ENCODE measurements at places on chromosomes 11 and 22.

- no peak for DNase-seq
These were observed 62.1 kb downstream of the SLC25A17 start for GRCh38 chr22:40757071-40757470.

DNA sequence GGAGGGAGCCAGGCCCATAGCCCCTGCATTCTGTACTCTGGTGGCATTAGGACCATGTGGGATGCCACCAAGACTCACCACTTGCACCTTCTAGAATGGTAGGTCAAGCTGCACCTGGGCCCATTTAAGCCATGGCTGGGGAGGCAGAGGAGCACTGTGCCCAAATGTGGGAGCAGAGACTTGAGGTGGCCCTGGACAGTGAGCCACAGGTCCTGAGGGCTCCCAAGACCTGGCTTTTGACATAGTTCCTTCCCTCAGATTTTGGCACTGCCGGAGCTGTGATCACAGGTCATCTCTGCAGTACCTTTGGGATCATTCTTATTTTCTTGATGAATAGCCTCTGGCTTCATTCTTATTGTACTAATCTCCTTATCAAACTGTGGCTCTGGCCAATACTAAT lies 43.2 kb downstream of the ST3GAL4 start:
- DNase-seq, result no peak

- no peak for DNase-seq
These were observed 108.1 kb downstream of the KIAA1671 start for GRCh38 chr22:25060522-25061071.

- DNase-seq, result no peak
These were observed at the start of gene CHADL for GRCh38 chr22:41240377-41241132. Gene CHADL (minus strand): TSS chr22:41240931. CDS start chr22:41240881, 50 bp downstream.

DNA sequence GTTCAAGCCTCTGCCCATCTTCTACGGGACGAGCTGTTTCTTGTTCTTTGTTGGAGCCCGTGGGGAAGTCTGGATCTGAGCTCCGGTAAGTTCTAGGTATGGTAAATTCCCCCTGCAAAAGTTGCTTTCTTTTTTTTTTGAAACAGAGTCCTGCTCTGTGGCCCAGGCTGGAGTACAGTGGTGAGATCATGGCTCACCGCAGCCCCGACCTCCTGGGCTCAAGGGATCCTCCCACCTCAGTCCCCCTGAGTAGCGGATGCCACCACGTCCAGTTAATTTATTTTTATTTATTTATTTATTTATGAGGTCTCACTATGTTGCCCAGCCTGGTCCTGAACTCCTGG lies 35.5 kb upstream of the MOB2 start:
- no peak for DNase-seq

DNA sequence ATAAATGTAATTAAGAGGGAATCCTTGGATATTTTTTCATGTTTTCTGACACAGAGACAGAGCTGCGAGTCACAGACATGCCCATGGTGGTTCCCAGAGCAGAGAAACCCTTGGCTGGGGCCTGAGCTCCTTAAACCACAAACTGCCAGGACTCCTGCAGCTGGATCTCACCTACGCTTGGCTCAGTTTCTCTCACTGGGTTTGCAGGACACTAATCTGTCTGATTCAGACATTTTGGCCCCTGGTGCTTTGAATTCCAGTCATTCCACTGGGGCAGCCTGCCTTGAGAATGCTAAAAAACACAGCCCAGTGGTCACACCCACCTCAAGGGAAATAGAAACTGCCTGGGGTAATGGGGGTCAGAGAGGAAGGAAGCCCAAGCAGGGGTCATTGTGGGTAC lies 122.6 kb downstream of the CCDC81 start:
- no peak for DNase-seq

- DNase-seq, result no peak
These were observed 84.1 kb downstream of the LARGE2 start for GRCh38 chr11:46006418-46007070.

DNA sequence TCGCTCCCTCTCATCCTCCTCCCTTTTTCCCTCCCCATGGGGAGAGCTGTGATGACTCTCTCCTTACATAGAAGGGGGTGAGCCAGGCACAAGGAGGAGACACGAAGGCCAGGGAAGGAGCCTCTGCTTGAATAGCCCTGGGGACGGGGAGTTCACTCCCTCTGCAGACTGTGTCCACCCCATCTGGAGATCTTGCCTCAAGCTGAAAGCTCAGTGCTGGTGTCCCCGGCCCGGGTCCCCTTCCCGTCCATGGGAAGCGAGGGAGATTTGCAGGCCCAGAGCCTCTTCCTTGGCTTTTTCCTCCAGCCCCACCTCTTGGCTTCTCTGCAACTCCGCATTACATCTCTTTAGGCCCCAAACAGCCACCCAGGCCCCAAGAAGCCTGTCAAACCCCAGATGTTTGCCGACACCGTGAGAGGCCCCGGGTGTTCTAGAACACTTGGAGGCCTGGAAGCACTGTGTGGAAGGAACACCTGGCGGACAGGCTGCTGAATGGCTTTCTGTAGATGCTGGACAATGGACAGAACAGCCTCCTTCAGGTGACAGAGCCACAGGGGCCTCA lies 32.3 kb downstream of the LINC01488 start:
- no peak for DNase-seq

- no peak for DNase-seq
These were observed 3.8 kb downstream of the CEP57 start for GRCh38 chr11:95794086-95794485.

GRCh38 chr11:58775066-58775708 lies 43.4 kb upstream of the GLYAT start:
- no peak for DNase-seq

GRCh38 chr22:35479985-35480550 lies 60.6 kb upstream of the RASD2 start:
- no peak for DNase-seq

GRCh38 chr22:49768951-49769690 lies 58.6 kb downstream of the BRD1 start:
- DNase-seq, result no peak

DNA sequence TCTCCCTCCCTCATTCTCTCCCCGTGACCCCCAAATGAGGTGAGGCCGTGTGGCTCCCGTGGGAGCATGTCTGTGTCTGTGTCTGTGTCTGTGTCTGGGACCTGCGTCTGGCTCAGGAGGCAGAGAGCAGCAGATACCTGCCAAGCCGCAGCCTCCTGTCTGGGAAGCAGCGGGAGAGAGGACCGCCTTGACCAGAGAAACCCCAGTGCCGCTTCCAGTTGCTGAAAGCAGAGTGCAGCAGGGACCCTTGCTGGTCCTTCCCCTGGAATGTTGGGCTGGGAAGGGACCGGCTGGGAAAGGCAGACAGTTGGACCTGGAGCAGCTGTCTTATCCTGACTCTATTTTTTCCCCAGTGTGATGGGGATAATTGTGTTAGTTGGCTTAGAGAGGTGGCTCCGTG lies 525 bp downstream of the CSDC2 start:
- DNase-seq, result no peak

- no peak for DNase-seq
These were observed 21.0 kb downstream of the OR51E1 start for GRCh38 chr11:4664786-4665185.

DNA sequence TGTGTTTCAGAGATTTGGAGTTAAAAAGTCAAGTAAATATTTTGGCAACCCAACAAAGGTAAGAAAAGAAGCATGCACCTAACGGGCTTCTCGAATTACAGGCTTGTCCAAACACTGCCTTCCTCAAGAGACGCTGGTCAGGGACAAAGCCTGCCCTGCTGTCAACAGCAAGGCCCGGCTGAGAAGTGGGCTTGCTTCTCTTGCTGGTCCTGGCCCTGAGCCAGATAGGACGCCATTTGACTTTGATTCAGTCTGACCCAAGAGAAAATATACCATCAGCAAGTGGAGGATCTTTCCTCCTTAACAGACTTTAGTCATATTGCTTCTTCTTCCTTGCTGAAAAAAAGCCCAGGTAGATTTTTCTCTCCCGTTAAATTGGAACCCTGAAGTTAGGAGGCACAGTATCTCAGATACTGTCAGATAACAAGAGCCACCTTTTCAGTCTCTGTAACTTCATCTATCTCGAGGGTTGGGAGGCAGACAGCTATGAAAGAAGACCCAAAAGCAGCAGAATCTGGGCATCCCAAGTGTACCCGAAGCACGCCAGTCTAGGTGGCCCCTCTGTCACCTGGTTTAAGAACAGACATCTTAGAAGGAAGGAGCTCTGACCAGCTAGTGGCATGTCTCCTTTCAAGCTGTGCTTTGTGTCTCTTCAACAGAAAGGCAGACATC lies 57.5 kb downstream of the C22orf31 start:
- DNase-seq, result no peak

GRCh38 chr22:21944871-21945270 lies 7.8 kb downstream of the PPM1F start:
- no peak for DNase-seq

DNA sequence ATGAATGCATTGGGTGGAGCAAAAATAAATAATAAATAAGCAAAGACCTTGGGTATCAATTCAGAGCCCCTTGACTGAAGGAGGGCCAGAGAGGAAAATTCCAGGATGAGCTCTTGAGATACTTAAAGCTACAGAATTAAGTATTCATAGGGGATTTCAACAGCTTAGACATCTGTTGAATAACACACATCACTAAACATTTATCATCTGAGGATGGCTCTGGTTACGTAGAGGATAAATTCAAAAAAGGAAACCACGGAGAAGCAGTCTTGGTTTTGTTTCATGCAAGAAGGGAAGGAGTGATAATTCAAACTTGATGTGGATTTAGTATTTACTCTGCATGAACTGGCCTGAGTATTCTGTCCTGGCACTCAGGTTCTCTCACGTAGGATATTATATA lies 29.8 kb downstream of the ARHGAP42 start:
- no peak for DNase-seq

GRCh38 chr11:116640641-116641402 lies 132.0 kb downstream of the BUD13 start:
- DNase-seq, result no peak

GRCh38 chr22:42933485-42934091 lies 76.5 kb upstream of the ARFGAP3 start:
- no peak for DNase-seq

GRCh38 chr11:445765-446588 lies 4.1 kb upstream of the PTDSS2 start:
- no peak for DNase-seq

DNA sequence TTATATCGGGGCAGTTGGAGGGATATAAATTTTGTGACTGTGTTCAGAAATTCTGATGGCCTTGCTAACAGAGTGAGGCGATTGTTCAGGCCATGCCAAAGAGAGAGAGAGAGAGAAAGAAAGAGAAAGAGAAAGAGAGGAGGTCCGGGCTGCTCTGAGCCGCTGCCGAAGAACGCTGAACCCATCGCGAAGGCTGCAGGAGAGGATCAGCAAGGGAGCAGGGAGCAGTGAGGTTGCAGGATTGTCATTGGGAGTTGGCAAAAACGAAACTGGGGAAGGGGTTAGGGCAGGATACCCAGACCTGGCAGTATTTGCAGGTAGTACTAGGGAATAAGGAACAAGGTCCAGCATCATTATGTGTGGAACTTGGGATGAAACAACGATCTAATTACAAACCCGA lies 537.1 kb downstream of the INSC start:
- DNase-seq, result no peak

GRCh38 chr22:29819501-29819900 lies 18.6 kb downstream of the ASCC2 start:
- no peak for DNase-seq

- no peak for DNase-seq
These were observed 131.2 kb upstream of the RCN1 start for GRCh38 chr11:31959716-31960115.

DNA sequence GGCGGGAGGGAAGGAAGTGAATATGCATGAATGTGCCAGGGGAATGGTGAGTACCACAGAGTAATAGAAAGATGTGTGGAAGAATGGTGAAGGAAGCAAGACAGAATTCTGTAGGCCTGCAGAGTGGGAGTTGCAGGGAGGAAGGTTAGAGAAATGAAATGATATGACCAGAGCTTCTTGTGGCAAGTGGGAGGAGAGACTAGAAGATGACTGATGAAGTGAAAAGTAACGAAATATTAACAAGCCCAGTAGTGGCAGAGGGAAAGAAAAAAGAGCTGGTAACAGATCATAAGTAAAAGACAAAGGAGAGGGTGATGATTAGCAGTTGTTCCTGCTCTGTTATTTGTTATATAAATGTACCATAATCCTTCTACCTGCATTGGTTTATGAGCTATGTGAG lies 1.0 kb upstream of the ALKBH8 start:
- DNase-seq, result no peak

DNA sequence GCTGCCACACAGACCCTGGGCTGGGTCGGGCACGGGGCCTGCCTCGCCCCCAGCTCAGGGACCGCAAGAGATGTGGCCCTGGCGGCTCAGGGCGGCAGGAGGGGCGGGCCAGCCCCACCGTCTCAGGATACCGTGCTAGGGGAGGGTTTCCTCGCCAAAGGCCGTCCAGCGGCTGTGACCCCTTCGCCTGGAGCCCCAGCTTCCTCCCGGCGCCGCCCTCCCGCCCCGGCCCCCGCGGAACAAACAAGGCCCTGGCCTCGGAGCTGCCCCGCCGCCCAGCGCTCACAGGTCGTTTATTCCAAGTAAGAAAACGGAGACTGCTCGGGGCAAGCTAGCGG lies 543 bp upstream of the AP2A2 start:
- no peak for DNase-seq

- DNase-seq, result no peak
These were observed 2.6 kb upstream of the OR52W1 start for GRCh38 chr11:6196396-6196795.

GRCh38 chr11:75471176-75471973 lies 38.4 kb upstream of the KLHL35 start:
- DNase-seq, result no peak

- no peak for DNase-seq
These were observed 205.1 kb downstream of the NXPE2 start for GRCh38 chr11:114883472-114883871.

DNA sequence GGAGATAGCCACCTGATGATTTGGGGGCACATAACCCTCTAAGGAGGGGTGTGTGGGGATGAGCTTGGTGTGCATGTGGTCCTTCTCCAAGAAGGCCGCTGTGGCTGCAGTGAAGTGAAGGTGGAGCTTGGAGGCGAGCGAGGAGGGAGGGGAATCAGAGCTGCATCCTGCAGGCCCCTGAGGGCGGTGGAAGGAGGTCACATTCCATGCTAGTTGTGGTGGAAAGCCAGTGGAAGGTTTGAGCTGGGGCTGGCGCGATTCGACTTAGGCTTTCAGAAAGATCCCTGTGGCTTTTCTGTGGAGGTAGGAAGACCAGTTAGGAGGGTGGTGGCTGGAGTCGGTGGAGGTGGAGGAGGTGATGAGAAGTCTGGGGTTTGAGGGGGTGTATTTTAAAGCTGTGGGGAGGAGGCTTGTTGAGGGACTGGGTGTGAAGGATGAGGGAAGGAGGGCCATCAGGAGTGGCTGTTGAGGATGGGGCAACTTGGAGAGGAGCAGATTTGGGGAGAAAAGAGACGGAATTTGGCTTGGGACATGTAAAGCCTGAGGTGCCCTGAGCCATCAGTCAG lies 62.0 kb downstream of the TBC1D22A start:
- no peak for DNase-seq

DNA sequence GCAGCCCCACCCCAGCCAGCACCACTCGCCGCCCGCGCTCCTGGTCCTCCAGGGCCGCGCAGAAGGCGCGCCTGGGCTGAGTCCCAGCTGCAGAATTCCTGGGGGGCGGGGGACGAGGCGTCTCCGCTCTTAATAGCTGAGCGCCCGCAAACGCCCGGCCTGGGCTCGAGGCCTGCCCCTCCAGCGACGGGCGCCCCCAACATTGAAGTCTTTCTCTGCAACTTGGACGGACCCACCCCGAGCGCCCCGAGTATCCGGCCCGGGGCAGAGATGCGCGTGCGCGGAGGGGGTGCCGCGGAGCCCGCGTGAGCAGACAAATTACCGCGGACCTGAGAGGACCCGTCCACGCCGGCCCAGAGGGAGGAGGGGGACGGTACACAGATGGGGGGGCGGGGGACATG lies 6.7 kb upstream of the SYT7 start:
- no peak for DNase-seq

All from stimulated activated CD4-positive, alpha-beta T cell treated with anti-CD3 and anti-CD28 coated beads, TNF-alpha, amount 100 ng/mL, for 1 hour (primary cell).